ENCODE measurements at places on chromosomes 4 and X. TPM values are rescaled to one million over a fixed set of nuclear protein-coding genes. Genes with fewer than 3 reads are reported as not detected.

DNA sequence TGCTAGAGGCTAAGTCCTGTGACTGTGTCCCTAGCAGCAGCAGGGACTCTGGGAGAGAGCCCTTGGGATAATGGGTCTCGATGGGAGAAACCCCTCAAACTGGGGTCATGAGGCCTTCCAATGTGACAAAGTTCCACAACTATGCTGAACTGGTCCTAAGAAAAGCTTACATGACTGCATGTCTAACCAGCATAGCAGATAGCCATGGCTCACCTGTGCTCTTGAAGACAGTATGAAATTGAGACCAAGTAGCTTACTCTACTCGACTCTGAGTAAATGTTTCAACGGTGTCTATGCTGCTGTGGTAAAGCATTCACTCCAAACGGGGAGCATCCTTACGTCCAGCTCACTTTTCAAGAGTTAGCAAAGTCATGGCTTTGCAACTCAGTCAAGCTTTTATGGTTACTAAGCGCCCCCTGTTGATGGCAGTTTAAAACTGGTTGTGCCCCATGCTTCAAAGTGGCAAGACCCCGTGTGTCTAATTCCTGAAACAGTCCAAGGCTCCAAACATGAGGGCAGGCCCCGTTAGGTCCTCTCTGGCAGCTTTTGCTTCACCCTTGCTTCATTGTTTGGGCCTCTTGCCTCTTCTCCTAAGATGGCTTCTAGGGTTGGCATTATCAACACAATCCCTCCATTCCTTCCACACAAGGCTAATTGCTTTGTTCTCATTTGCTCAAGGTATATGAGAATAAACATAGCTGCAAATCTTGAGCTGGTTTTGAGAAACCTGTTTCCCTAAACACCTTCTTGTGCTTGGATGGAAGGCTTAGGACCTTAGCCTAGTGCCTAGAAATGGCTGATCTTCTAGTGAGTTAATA, 46.6 kb downstream of the CCNG2 start:
- H3K27ac ChIP-seq: no peak overlapping the region
- H3K27me3 ChIP-seq: no peaks in the 10 kb centered on the region
- H3K4me3 ChIP-seq: no peak overlapping the region
- peak; percentile 65 for DNase-seq
- peaks cover 9% of the 10 kb centered on the region for H3K4me1 ChIP-seq

The DUSP21 gene
- not detected for total RNA-seq

GRCh38 chr4:6714954-6715353, 1.0 kb upstream of the BLOC1S4 start:
- peaks cover 3% of the 10 kb centered on the region for H3K4me1 ChIP-seq
- H3K27ac ChIP-seq: no peak overlapping the region
- no peak for DNase-seq
- H3K27me3 ChIP-seq: no peaks in the 10 kb centered on the region
- H3K36me3 ChIP-seq: no peaks in the 10 kb centered on the region

DNA sequence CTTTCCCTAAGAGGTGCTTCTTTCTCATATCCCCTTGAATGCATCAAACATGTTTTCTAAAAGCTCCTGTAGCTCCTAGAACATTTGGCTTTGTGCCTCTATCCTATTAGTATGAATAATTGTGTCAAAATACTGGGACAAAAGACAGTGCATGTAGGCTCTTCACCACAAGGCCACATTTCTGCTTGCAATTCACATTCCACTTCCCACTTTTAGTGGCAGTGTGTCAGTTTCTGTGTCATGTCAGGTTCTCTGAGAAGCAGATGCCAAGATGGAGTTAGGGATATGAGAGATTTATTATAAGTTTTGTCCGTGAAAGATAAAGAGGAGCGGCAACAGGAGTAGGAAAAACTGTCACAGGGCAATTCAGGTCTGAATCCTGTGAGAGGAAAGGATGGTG, 61.3 kb upstream of the GPRIN3 start:
- DNase-seq: no peak
- H3K36me3 ChIP-seq: no peaks in the 10 kb centered on the region
- H3K27me3 ChIP-seq: no peaks in the 10 kb centered on the region
- no peak overlapping the region for H3K4me3 ChIP-seq

- no peaks in the 10 kb centered on the region for H3K36me3 ChIP-seq
- no peak for DNase-seq
- H3K4me1 ChIP-seq: peaks cover 8% of the 10 kb centered on the region
Measured at GRCh38 chrX:19563327-19563726, 48.0 kb upstream of the MAP3K15 start.

DNA sequence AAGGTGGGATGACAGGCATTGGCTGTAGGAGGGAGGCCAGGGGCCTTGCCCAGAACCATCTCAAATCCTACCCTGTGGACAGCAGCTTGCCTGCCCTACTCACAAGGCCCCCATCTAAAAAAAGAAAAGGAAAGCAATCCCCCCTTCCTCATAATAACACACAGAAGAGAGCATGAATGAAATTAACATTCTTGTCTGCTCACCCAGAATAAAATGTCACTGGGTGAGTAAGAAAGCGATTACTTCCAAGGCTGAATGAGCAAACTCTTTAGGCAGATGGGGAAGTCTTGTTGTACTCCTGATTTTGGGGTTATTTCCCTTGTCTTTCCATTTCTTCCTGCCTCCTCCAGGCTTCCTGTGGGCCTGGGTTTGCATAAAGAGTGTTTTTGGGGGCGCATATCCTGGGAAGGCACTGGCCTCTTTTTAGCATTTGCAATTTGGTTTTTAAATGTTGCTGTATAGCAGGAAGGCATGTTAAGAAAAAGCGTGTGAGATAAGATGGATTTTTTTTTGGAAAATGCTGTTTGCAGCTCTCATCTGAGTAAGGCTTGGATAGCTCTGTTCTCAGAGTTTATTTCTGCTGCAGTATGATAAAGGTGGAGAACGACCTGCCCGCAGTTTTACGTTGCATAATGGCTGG, 248.3 kb upstream of the GATB start:
- no peaks in the 10 kb centered on the region for H3K36me3 ChIP-seq
- no peak overlapping the region for H3K4me3 ChIP-seq
- no peaks in the 10 kb centered on the region for H3K4me1 ChIP-seq
- H3K27ac ChIP-seq: no peak overlapping the region

The CYBB gene
- total RNA-seq: 0.23 TPM

GRCh38 chrX:31337332-31337731, 265.5 kb upstream of the FTHL17 start:
- no peaks in the 10 kb centered on the region for H3K36me3 ChIP-seq
- no peaks in the 10 kb centered on the region for H3K27me3 ChIP-seq
- peaks cover 12% of the 10 kb centered on the region for H3K4me1 ChIP-seq
- H3K4me3 ChIP-seq: no peak overlapping the region
- no peak overlapping the region for H3K27ac ChIP-seq

- no peaks in the 10 kb centered on the region for H3K36me3 ChIP-seq
- H3K4me1 ChIP-seq: no peaks in the 10 kb centered on the region
- H3K27ac ChIP-seq: no peak overlapping the region
- H3K4me3 ChIP-seq: no peak overlapping the region
- H3K27me3 ChIP-seq: no peaks in the 10 kb centered on the region
Measured at GRCh38 chrX:15448010-15448639, 45.0 kb downstream of the PIR start.

- H3K36me3 ChIP-seq: peaks cover 1% of the 10 kb centered on the region
- no peak overlapping the region for H3K4me3 ChIP-seq
- H3K27ac ChIP-seq: no peak overlapping the region
- no peaks in the 10 kb centered on the region for H3K27me3 ChIP-seq
- DNase-seq: no peak
Measured at GRCh38 chr4:56995525-56995924, 16.8 kb downstream of the POLR2B start.

DNA sequence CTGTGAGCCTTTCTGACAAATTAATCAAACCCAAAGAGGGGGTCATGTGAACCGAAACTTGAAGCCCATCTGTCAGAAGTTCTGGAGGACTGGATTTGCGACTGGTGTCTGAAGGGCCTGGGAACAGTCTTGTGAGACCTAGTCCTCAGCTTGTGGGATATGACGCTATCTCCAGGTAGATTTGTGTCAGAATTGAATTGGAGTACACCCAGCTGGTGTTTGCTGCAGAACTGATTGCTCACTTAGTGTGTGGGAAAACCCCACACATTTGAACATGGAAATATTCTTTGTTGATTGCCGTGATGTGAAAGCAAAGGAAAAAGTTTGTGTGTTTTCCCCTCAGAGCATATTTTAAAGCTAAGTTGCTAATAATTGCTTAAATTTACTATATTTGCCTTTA, 30.3 kb upstream of the TMSB15B start:
- no peak overlapping the region for H3K4me3 ChIP-seq
- H3K36me3 ChIP-seq: no peaks in the 10 kb centered on the region
- no peaks in the 10 kb centered on the region for H3K27me3 ChIP-seq
- no peak overlapping the region for H3K27ac ChIP-seq
- no peak for DNase-seq
- no peaks in the 10 kb centered on the region for H3K4me1 ChIP-seq

- no peaks in the 10 kb centered on the region for H3K36me3 ChIP-seq
- H3K27me3 ChIP-seq: no peaks in the 10 kb centered on the region
- H3K4me3 ChIP-seq: no peak overlapping the region
- no peak for DNase-seq
- H3K27ac ChIP-seq: no peak overlapping the region
- H3K4me1 ChIP-seq: no peaks in the 10 kb centered on the region
Measured at GRCh38 chrX:84144281-84144680, 43.7 kb downstream of the RPS6KA6 start.

The STATH gene
- total RNA-seq: not detected

The TMEM150C gene
- total RNA-seq: 5.0 TPM

DNA sequence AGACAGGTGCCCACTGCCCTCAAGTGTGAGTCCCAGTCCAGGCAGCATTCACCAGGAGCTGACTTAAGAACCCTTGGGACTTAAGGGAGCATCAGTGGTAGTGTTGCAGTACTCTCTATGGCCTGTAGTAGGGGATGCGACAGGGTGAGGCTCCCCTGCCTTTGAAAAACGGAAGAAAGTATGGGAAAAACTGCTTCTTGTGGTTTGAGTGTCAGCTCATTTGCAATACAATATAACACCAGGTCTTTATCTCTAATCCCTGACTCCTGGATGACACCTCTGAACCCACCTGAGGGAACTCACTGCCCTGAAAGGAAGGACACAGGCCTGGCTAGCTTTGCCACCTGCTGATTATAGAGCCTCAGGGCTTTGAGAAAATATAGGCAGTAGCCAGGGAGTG, 176.0 kb downstream of the SMARCA1 start:
- H3K4me3 ChIP-seq: no peak overlapping the region
- H3K27me3 ChIP-seq: no peaks in the 10 kb centered on the region
- no peak overlapping the region for H3K27ac ChIP-seq
- no peak for DNase-seq
- no peaks in the 10 kb centered on the region for H3K36me3 ChIP-seq

The GPR50 gene
- not detected for total RNA-seq

DNA sequence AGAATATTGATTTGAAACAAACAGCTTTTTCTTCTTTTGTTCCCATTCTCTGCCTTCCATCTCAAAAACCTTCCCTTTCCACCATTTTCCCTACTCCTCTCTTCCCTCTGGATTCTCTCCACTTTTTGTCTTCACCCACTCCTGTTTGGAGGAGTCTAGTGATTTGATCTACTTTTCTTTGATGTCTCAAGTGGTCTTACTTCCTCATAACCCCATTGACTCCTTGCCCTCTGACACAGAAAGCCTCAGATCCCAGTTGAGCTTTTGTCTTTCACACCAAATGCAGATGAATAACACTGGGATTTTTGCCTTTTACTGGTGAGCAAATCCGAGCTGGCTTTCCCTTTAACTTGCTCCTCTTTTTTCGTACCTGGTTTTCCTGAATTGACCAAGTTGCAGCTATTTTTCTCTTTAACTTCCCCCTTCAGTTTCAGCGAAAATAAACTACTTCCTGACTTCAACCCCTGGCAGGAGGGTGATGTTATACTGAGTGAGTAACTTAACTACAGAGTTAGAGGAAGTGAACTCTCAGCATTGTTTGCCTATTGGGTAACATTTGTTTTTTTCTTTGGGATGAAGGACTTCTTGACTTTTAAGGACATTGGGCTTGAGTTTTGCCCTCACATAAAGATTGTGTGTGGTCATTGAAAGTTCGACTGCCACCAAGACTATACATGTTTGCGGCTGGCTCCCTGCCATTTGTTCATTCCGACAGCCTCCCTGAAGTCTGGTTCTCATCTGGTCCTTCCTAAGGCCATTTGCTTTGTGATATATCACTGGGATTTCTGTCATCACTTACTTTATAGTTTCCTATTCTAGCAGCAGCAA, 392.8 kb upstream of the NR3C2 start:
- no peaks in the 10 kb centered on the region for H3K36me3 ChIP-seq
- no peak overlapping the region for H3K4me3 ChIP-seq
- no peak overlapping the region for H3K27ac ChIP-seq
- H3K4me1 ChIP-seq: no peaks in the 10 kb centered on the region

DNA sequence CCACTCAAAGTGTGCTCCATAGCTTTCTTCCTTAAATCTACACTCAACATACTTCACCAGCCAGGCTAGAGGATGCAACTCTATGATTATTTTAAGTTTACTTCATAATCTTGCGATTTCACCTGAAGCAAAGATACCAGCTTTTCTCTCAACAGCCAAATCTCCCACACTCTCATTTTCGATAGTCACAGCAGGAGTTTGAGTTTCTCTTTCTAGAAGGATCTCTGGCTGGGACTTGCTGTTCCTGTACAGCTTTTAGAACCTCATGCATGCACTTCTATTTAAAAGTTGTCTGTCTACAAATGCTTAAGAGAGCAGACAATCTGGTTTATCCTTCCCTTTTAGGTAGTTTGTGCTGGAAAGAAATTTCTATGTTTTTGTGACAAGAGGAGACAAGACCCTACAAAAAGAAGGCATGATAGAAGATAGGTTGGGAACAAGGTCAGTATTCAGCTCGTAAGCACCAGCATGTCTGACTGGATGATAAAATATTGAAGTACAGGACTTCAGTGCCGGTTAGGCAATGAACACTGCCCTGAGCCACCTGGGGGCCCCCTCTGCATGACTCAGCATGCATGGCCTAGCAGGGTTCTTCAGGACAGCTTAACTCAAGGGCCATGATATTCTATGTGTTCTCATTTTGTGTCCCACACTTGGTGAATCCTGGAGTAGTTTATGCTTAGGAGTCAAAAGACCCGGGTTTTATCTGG, 65.6 kb downstream of the ATXN3L start:
- no peaks in the 10 kb centered on the region for H3K36me3 ChIP-seq
- H3K27me3 ChIP-seq: no peaks in the 10 kb centered on the region
- no peak overlapping the region for H3K27ac ChIP-seq
- H3K4me3 ChIP-seq: no peak overlapping the region
- no peaks in the 10 kb centered on the region for H3K4me1 ChIP-seq

GRCh38 chr4:142701017-142701416, 145.1 kb downstream of the INPP4B start:
- no peak overlapping the region for H3K4me3 ChIP-seq
- no peak overlapping the region for H3K27ac ChIP-seq
- no peak for DNase-seq
- no peaks in the 10 kb centered on the region for H3K4me1 ChIP-seq
- H3K27me3 ChIP-seq: no peaks in the 10 kb centered on the region

DNA sequence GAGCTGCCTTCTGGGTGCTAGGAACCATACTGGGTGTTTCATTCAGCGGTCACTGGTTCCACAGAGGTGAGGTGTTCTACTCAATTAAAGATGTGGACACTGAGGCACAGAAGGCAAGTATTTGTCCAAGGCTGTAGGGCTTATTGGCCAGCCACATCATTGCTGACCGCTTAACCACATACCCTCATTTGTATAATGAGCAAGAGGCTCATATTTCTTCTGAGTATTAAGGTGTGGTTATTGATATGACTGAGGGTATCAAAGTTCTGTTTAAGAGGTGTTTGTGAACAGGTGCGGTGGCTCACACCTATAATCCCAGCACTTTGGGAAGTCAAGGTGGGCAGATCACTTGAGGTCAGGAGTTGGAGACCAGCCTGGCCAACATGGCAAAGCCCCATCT, 14.3 kb downstream of the RNF4 start:
- no peak overlapping the region for H3K4me3 ChIP-seq
- H3K4me1 ChIP-seq: peaks cover 4% of the 10 kb centered on the region
- DNase-seq: no peak
- H3K36me3 ChIP-seq: no peaks in the 10 kb centered on the region

The CSAG1 gene
- total RNA-seq: not detected
